ENCODE measurements at places on chromosomes 6 and 20.

- DNase-seq: no peak
Measured at GRCh38 chr20:37598575-37599342, 71.1 kb upstream of the BLCAP start.

DNA sequence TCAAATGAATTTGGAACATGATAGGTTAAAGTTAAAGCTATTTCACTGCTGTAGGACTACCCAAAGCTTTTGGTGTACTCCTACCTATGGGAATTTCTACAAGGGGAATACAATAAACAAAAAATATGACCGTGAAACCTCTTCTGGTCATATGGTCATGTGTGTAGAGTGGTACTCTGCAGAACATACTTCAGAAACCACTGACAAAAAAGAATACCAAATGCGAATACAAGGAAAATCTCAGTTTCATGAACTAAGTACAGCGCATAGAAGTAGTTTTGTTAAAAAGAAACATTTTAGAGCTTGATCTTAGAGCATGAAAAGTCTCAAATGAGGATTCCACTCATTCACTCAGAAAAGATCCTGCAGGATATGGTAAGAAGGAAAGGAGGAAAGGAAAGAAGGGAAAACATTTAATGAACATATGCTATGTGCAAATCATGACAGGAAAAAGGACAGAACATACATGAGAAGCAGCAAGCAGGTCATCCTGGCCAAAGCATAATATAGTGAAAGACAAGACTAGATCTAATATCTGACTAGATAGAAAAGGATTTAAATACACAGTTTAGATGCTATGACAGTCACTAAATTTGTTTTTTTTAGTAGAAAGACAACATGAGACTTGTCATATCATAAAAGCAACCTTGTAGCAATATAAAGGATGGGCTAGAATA lies 36.5 kb downstream of the SNX14 start:
- no peak for DNase-seq

- no peak for DNase-seq
Measured at GRCh38 chr6:116572162-116572561, 858 bp downstream of the RWDD1 start.

- DNase-seq: no peak
Measured at GRCh38 chr20:36384022-36384619, 78.0 kb downstream of the DLGAP4 start.

- no peak for DNase-seq
Measured at GRCh38 chr6:83071707-83072106, 4.2 kb downstream of the DOP1A start.

DNA sequence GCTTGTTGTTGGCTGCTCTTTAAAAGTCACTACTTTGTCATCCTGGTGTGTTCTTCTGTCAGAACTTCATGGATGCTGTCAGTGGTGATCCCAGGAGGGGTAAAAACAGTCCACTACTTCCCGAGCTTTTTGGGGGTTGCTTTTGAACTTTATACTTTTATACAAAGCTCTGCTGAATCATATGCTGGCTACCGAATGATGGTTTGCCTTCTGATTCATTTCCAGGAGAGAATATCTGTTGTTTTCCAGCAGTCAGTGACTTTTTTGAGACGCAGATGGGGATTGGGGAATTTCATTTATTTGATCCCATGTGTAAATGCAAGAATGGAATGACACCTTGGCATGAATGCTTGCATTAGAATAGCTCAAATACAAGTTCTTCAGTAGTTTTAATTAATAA lies 32.7 kb upstream of the COL10A1 start:
- no peak for DNase-seq

GRCh38 chr6:149459761-149460160 lies 25.1 kb downstream of the ZC3H12D start:
- no peak for DNase-seq

DNA sequence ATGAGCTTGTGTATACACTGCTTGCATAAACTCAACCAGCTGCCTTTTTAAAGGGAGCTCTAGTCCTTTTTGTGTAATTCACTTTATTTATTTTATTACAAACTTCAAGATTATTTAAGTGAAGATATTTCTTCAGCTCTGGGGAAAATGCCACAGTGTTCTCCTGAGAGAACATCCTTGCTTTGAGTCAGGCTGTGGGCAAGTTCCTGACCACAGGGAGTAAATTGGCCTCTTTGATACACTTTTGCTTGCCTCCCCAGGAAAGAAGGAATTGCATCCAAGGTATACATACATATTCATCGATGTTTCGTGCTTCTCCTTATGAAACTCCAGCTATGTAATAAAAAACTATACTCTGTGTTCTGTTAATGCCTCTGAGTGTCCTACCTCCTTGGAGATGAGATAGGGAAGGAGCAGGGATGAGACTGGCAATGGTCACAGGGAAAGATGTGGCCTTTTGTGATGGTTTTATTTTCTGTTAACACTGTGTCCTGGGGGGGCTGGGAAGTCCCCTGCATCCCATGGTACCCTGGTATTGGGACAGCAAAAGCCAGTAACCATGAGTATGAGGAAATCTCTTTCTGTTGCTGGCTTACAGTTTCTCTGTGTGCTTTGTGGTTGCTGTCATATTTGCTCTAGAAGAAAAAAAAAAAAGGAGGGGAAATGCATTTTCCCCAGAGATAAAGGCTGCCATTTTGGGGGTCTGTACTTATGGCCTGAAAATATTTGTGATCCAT lies 15.3 kb downstream of the TNFAIP3 start:
- peak; percentile 43 for DNase-seq

DNA sequence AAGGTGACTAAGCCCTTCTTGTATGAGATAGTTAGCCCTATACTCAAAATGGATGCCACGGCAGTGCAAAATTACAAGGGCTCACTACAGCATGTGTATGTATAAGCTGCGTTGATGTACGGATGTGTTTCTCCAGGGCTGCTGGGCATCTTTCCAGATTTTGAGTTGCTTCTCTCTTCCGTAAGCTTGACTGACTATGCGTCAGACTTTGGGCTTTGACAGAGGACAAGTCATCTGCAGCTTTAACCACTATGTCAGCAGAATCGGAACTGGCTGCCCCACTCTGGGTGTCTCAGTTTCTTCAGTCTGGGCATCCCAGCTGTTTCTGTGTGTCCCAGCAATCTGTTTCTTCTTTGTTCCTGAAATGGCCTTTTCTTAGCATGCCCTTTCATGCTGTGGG lies 241.6 kb downstream of the BTBD3 start:
- no peak for DNase-seq

- peak; percentile 37 for DNase-seq
Measured at GRCh38 chr6:16972535-16972934, 129.3 kb upstream of the STMND1 start.

GRCh38 chr6:52331793-52332457 lies 30.0 kb upstream of the PAQR8 start:
- no peak for DNase-seq

DNA sequence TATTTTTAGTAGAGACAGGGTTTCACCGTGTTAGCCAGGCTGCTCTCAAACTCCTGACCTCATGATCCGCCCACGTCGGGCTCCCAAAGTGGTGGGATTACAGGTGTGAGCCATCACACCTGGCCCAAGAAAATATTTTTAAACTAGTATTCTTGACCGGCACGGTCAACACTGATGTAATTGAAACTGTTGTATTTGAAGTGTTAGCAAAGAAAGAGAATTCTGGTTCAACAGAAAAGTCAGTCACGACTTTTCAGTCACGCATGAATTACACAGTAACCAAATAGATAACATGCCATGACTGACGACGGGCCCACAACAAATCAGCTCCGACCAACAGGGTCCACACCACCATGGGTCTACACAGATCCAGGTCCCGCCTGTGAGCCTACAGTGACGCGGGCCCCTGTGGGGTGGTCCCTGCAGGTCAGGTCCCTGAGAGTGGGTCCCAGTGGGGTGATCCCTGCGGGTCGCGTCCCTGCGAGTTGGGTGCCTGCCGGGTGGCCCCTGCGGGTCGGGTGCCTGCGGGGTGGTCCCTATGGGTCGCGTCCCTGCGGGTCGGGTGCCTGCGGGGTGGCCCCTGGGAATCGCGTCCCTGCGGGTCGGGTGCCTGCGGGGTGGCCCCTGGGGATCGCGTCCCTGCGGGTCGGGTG lies 1.0 kb downstream of the GMEB2 start:
- no peak for DNase-seq
